Natural killer cell (primary cell): ENCODE measurements at places on chromosomes 1 and 21. TPM values are rescaled to one million over a fixed set of nuclear protein-coding genes. Genes with fewer than 3 reads are reported as not detected.

Gene RPF1
- 50.0 TPM for total RNA-seq

Gene RNF186
- total RNA-seq: not detected

GRCh38 chr1:168636200-168636599 lies 59.8 kb downstream of the XCL1 start:
- no peak for DNase-seq

DNA sequence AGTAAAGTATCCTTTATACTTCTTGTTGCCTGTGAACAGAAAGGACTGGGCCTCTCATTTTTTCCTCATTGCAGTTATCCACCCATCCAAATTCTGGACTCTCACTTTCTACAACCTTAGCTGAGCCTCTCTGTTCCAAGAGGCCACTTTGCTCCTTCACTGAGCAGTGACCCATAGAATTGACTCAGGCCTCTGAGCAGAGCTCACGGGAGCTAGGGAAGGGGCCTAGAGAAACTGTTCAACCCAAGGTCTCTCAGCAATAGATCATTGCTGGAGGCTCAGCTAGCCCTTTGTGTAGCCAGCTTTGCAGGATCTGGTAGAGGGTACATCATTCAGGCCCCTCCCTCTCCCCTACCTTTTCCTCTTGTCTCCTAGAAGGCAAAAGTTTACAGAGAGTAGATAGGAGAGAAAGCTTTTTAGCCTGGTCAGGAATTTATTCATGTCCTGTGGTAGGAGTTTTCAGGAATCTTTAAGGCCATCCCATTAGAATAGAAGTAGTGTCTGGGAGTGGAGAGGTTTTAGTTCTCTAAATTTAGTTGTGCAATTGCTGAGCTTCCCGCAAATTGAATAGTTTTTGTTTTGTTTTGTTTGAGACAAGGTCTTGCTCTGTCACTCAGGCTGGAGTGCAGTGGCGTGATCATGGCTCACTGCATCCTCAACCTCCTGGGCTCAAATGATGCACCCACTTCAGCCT lies 6.7 kb downstream of the INTS3 start:
- DNase-seq: no peak

DNA sequence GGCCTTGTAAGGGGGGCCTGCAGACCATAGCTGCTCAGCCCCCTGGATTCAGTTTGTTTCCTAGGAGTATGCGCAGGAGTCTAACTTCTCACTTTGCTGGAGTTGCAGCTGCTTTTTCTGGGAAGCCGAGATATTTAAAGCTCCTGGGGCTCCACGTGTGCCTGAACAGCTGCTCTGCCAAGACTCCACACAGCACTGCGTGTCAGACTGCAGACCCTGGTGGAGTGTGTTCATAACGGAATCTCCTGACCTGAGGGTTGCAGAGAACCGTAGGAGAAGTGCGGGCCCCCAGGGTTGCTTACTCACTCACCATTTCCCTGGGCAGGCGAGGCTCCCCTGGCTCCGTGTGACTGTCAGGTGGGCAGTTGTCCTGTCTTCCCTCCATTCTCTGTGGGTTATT lies 474.3 kb upstream of the TMPRSS15 start:
- DNase-seq: no peak

DNA sequence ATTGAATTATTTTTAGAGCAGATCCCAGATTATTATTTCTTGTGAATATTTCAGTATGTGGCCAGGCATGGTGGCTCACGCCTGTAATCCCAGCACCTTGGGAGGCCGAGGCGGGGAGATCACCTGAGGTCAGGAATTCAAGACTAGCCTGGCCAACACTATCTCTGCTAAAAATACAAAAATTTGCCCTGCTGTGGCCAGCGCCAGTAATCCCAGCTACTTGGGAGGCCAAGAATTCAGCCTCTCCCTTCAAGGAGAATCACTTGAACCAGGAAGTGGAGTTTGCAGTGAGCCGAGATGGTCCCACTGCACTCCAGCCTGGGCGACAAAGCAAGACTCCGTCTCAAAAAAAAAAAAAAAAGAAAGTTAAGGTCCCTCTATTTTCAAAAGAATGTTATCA lies 4.3 kb downstream of the OSBPL9 start:
- DNase-seq: no peak

- DNase-seq: no peak
These were observed 126.1 kb downstream of the NAV1 start for GRCh38 chr1:201665036-201665435.

- no peak for DNase-seq
These were observed 64.8 kb downstream of the RAP1GAP start for GRCh38 chr1:21604208-21604957.

- DNase-seq: no peak
These were observed 342.7 kb upstream of the NR5A2 start for GRCh38 chr1:199684686-199685273.

- DNase-seq: no peak
These were observed 12.1 kb downstream of the ITSN1 start for GRCh38 chr21:33654412-33654811.

GRCh38 chr1:151998611-151999362 lies 5.1 kb upstream of the S100A10 start:
- DNase-seq: no peak

- DNase-seq: peak; percentile 63
These were observed 22.4 kb downstream of the ARMH1 start for GRCh38 chr1:44696789-44697345.

DNA sequence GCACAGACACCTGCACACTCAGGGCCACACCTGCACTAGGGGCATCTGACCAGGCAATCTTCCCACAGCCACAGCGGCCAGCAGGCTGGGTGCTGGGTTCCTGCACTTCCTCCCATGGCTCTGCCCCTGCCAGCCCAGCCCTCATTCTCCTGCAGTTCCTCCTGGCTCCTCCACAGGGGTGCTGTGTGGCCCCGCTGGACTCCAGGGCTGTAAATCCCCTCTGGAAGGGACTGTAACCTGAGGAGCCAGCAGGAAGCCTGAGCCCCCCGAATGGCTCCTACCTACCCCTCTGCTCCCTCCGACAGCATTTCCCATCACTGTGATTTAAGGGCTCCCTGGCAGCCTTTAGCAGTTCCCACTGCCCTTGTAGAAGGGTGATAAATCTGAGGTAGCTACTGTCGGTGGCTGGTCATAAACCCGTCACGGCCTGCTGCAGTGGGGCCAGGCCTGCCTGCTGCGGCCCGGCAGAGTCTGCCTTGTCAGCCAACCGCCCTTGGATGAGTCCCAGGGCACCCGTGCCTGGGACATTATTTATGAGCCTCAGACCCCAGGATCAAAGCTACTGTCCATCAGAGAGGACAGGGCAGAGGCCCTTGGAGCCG lies 8.8 kb downstream of the UBL4B start:
- DNase-seq: no peak
